ENCODE measurements at places on chromosomes 12 and 14.

- DNase-seq, result no peak
Measured at GRCh38 chr12:132404435-132404855, 75.1 kb upstream of the GALNT9 start.

DNA sequence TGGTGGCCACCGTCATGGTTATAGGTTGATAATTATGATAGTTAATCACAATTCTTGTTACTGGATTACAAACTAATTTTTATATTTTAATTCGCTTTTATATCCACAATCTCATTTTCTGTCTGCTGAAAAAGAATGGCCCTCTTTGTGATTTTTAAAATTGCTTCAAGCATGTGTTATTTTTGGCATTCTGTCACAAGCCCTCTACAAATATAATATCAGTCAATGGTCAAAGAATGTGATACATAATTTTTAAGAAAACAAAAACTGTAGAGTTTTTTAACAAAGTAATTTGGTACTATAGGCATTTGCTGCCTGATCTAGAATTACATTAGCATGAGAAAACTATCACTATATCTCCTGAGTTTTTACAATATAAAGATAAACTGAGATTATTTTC, 352.0 kb upstream of the TMTC1 start:
- no peak for DNase-seq

- peak; percentile 54 for DNase-seq
Measured at GRCh38 chr14:99982537-99983250, 82.5 kb upstream of the EVL start.

DNA sequence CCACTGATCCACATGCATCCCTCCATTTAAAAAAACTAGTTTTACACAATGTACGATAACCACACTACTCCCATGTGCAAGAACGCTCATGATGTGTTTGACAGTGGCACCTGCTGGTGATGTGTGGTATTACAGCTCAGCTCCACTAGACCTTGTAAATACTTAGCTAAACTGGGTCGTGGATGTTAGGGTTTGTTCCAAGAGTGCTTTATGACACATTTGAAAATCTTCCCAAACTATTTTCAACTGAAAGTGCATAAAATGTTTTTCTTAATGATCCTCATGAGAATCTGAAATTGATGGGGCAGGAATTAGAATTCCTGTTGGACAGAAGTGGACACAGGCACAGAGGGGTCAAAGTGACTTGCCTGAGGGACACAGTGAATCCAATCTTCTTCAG, 99.2 kb downstream of the SCARB1 start:
- no peak for DNase-seq

DNA sequence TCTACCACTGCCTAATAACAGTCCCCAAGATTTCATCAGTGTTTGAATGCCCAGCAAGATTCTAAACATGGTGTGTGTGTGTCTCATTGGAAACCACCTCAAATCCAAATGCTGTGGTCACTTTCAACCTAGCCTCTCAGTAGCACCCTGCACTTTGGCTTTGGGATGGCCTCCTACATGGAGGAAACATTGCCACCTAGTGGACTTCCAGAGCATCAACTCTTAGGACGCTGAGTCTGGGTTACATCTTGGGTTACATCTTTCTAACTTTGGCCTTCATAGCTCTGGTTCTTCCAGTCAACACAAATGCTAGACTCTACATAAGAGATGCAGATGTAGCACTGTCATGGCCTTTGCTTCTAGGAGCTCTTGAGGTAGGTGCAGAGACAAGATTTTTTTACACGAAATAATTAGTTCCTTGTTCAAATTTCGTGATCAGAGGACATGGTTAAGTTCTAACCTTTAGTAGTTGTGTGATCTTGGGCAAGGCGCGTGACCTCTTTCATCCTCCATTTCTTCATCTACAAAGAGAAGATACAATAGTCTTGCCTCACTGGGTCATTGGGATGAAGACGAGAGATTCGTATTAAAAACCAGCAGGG, 113.5 kb upstream of the VASH1 start:
- peak; percentile 62 for DNase-seq

- peak; percentile 31 for DNase-seq
Measured at GRCh38 chr14:80850197-80850814, 91.2 kb downstream of the CEP128 start.

Data from NCI-H2227 treated with DMSO at 0.1 percent for 48 hours (cell line).